HepG2 (cell line): ENCODE measurements at places on chromosomes 13 and 19. TPM values are rescaled to one million over a fixed set of nuclear protein-coding genes. Genes with fewer than 3 reads are reported as not detected.

DNA sequence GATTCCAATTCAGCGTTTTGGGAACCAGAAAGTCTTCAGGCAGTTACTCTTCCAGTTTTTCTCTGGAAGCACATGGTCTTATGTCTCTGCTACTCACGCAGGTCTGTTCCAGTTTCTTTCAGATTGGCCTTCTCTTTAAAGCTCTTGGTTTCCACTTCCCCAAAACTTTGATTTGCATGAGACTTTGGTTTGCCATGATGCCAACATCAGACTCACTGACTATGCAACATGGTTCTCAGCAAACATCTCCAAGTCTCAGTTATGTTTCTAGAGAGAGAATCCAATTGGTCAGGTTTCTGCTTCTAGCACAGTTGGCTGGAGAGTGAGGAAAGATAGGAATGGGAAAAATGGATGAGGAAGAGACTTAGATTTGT lies 3.1 kb downstream of the AKAP11 start:
- H3K4me1 ChIP-seq = peaks cover 25% of the 10 kb centered on the region
- H3K27me3 ChIP-seq = no peaks in the 10 kb centered on the region
- no peaks in the 10 kb centered on the region for H3K36me3 ChIP-seq
- H3K27ac ChIP-seq = no peak overlapping the region

DNA sequence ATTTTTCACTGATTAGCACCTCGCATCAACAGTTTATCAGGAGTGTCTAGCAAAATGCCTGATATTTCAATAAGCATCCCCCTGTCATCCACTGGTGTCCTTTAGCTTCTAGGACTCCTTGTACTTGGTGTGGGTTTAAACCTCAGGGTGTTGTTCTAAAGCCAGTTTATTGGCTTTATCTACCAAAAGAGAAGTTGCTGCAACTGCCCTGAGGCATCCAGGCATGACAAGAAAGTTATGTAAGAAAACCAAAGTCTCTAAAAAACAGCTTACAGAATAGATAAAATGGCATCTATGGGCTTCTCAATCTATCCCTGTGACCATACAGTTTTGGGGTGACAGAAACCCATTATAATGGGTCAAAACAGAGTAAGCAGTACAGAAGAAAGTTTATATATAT lies 120.3 kb upstream of the ZNF91 start:
- H3K27ac ChIP-seq = no peak overlapping the region
- DNase-seq = no peak
- H3K4me3 ChIP-seq = no peak overlapping the region
- H3K4me1 ChIP-seq = no peaks in the 10 kb centered on the region

- no peaks in the 10 kb centered on the region for H3K27me3 ChIP-seq
- H3K27ac ChIP-seq = peak overlapping the region; percentile 95
- peaks cover 80% of the 10 kb centered on the region for H3K4me1 ChIP-seq
- DNase-seq = no peak
- H3K36me3 ChIP-seq = no peaks in the 10 kb centered on the region
Measured at GRCh38 chr13:30396434-30397075, 25.7 kb upstream of the UBE2L5 start.

- no peaks in the 10 kb centered on the region for H3K36me3 ChIP-seq
- H3K4me3 ChIP-seq = no peak overlapping the region
Measured at GRCh38 chr13:108273429-108274118, 4.1 kb downstream of the TNFSF13B start.

F7 gene
- 7.2 and 12.6 TPM in 2 replicates for total RNA-seq
